T-helper 17 cell (primary cell): ENCODE measurements at places on chromosomes 1 and 21.

- no peak for DNase-seq
Observed at GRCh38 chr21:33587792-33588484, 546 bp downstream of the DONSON start.

DNA sequence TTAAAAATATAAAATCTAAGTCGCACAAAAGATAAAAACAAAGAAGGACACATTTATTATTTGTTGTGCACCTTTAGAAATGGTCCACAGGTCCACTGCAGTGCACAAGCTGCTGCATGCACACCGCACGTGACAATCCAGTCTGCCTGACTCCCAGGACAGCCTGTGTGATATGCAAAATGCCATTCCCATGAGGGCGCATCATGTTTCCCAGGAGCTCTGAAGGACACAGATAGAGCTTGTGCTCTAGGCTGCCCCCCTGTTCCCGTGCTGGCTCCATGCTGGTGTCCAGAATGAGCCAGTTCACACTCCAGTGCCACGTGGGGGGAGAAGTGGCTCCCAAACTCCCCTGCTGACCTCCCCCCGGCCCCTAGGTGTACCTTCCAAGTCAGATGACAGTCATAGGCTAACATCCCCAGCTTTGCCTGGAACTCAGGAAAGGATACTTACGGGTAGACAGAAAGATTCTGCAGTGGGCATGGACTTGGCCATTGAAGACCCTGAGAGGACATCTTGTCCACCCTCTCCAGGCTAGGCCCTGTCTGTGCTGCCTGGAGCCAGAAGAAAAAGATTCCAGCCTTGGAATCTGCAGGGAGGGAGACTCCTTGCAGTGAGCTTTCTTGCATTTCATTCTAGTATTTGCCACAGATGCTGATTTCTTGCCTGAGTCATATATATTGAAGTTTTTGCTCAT lies 26.3 kb downstream of the RAB7B start:
- DNase-seq = no peak

GRCh38 chr1:72184099-72184701 lies 98.1 kb downstream of the NEGR1 start:
- no peak for DNase-seq

GRCh38 chr1:248823517-248824001 lies 2.2 kb downstream of the SH3BP5L start:
- DNase-seq = no peak

DNA sequence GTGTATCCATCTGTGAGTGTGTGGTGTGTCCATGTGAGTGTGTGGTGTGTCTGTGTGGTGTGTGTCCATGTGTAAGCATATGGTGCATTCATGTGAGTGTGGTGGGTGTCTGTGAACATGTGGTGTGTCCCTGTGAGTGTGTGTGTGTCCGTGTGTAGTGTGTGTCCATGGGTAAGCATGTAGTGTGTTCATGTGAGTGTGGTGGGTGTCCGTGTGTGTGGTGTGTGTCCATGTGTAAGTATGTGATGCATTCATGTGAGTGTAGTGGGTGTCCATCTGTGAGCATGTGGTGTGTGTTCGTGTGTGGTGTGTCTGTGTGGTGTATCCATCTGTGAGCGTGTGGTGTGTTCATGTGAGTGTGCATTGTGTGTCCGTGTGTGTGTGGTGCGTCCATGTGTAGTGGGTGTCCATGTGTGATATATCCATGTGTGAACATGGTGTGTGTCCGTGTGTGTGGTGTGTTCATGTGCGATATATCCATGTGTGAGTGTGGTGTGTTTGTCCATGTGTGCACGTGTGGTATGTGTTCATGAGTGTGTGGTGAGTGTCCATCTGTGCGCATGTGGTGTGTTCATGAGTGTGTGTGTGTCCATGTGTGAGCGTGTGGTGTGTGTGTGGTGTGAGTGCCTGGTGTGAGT lies 12.3 kb downstream of the SLC19A1 start:
- no peak for DNase-seq

GRCh38 chr1:203177036-203177405 lies 1.4 kb upstream of the MYBPH start:
- no peak for DNase-seq

DNA sequence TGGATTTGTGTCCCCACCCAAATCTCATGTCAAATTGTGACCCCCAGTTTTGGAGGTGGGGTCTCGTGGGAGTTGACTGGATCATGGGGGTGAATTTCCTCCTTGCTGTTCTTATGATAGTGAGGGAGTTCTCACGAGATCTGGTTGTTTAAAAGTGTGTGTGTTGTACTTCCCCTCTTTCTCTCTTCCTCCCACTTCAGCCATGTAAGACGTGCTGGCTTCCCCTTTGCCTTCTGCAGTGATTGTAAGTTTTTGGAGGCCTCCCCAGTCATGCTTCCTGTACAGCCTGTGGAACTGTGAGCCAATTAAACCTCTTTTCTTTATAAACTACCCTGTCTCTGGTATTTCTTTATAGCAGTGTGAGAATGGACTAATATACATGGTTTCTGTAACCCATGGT lies 64.6 kb downstream of the RHOU start:
- DNase-seq = no peak

- DNase-seq = no peak
Observed at GRCh38 chr1:88751714-88752113, 67.6 kb downstream of the PKN2 start.

- DNase-seq = no peak
Observed at GRCh38 chr1:162661336-162661735, 29.1 kb downstream of the DDR2 start.

- no peak for DNase-seq
Observed at GRCh38 chr1:30512914-30513265, 210.5 kb downstream of the MATN1 start.

GRCh38 chr1:204598319-204598969 lies 82.2 kb downstream of the MDM4 start:
- no peak for DNase-seq

GRCh38 chr1:186155594-186155993 lies 219.5 kb downstream of the TPR start:
- no peak for DNase-seq

GRCh38 chr1:36223381-36223995 lies 755 bp upstream of the THRAP3 start:
- DNase-seq = peak; percentile 21

GRCh38 chr21:34559089-34559631 lies 47.1 kb upstream of the KCNE1 start:
- DNase-seq = no peak

- DNase-seq = no peak
Observed at GRCh38 chr1:64984737-64985136, 18.4 kb upstream of the JAK1 start.

DNA sequence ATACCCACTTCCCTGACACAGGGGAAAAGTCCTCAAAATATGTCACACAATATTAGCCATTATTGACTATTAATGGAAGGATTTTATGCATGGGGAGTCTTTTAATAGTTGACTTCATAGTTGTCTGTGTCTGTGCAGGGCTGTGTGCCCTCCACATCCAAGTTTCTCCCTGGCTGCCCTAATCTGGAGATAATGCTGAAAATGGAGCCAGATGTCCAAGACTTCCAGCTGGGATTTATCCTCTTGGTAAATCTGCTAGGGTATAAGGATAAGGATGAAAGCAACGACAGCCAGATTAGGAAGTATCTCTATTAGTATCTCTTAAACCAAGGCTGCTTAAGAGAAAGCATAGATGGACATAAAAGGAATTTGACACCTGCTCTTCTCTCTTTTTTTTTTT lies 42.1 kb downstream of the CDK18 start:
- no peak for DNase-seq

DNA sequence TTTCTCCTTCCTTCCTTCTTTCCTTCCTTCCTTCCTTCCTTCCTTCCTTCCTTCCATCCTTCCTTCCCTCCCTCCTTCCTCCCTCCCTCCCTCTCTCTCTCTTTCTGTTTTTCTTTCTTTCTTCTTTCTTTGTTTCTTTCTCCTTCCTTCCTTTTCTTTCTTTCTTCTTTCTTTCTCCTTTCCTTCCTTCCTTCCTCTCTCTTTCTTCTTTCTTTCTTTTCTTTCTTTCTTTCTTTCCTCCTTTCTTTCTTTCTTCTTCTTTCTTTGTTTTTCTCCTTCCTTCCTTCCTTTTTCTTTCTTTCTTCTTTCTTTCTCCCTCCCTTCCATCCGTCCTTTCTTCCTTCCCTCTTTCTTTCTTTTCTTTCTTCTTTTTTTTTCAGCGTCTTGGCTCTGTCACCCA lies 18.1 kb upstream of the IL19 start:
- DNase-seq = no peak

DNA sequence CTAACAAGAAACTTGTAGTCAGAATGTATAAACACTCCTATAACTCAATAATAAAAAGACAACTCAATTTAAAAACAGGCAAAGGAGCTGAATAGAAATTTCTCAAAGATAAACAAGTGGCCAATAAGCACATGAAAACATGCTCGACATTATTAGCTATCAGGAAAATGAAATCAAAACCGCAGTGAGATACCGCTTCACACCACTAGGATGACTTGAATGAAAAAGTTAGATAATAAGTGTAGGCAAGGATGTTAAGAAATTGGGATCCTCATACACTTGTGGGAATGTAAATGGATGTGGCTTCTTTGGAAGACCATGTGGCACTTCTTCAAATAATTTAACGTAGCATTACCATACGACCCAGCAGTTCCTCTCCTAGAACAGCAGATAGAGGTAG lies 8.9 kb downstream of the RALGPS2 start:
- no peak for DNase-seq

- no peak for DNase-seq
Observed at GRCh38 chr1:61255358-61255703, 173.0 kb downstream of the NFIA start.
